ENCODE measurements at places on chromosomes 16 and 17. TPM values are rescaled to one million over a fixed set of nuclear protein-coding genes. Genes with fewer than 3 reads are reported as not detected.
A peak's percentile ranks its signal among the peaks of the same experiment; 100 is the strongest.

DNA sequence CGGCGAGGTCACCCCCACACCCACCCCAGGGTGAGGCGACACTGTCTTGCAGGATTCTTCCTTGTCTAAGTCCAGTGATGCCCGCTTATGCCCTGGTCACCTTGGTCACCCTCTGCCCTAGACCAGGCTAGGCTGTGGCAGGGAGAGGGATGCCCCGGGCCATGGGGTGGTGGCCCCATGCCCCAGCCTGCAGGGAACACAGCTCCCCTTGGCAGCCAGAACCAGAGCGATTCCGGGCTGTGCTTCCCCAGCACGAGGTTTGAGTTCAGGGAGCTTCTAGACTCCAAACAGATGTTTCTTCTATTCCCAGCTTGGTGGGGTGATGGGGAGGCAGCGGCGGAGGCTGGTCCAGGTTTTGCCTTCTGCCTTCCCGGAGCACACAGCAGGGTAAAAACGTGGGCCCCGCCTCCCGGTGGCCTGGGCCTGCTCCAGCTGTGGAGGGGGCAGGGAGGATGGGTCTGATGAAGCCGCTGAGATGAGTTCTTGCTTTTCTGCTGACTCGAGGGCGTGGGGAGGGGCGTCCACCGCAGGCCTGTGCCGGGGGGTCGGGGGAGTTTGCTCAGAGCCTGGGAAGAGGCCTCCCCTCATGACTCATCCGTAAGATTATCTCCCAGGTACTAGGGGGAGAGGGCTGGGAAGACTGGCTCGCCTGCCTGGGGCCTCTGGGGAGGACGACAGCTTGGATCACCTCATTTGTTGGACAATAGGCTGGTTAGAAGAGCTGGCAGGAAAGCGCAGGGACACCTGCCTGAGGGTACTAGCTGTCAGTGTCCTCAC lies 15.4 kb downstream of the SMTNL2 start:
- DNase-seq: no peak
- peaks cover 21% of the 10 kb centered on the region for H3K4me1 ChIP-seq
- H3K36me3 ChIP-seq: no peaks in the 10 kb centered on the region
- no peak overlapping the region for H3K4me3 ChIP-seq
- peak overlapping the region; percentile 54 for H3K27ac ChIP-seq

SCARF1 gene
- 53.1 TPM for total RNA-seq

DNA sequence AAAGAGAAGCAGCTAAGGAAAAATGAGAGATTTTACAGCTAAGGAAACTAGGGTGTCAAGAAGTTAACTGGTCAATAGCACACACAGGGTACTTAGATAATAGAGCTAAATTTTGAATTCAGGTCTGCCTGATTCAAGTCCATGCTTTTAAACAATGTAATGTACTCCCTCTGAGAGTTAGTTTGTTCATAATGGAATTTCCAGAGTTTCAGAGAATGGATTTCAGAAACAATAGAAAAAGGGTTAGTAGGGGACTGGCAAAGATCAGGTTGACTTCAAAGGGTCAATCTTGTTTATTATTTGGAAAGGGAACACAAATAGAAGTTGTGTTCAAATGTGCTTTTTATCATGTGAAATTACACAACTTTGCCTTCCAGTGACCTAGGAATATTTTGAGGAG lies 17.9 kb downstream of the NSRP1 start:
- no peak for DNase-seq
- no peak overlapping the region for H3K27ac ChIP-seq

GRCh38 chr16:64711596-64711995 lies 410.3 kb downstream of the CDH11 start:
- H3K4me3 ChIP-seq: no peak overlapping the region
- DNase-seq: no peak
- no peaks in the 10 kb centered on the region for H3K4me1 ChIP-seq
- no peaks in the 10 kb centered on the region for H3K36me3 ChIP-seq
- no peak overlapping the region for H3K27ac ChIP-seq

PTGES3L gene
- total RNA-seq: not detected

DNA sequence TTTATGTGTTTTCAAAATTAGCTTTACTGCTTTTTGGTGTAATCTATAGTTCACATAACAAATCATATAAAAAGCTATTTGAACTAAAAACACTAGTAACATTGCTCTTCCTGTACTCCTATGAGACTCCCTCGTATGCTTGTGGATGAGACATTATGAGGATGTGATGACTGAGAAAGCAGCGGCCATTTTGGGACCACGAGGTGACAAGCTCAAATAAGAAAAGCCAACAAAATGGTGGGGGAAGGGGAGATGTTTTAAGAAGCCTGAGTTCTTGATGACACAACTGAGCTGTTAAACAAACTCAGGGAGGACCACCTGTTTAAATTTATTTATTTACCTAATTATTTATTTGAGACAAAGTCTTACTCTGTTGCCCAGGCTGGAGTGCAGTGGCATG lies 4.5 kb downstream of the CCL18 start:
- H3K4me1 ChIP-seq: no peaks in the 10 kb centered on the region
- no peak overlapping the region for H3K27ac ChIP-seq
- no peak for DNase-seq
- H3K27me3 ChIP-seq: no peaks in the 10 kb centered on the region
- H3K4me3 ChIP-seq: no peak overlapping the region

IL21R gene
- 0.14 TPM for total RNA-seq

GRCh38 chr17:28470914-28471366 lies 2.5 kb upstream of the SLC13A2 start:
- no peak overlapping the region for H3K4me3 ChIP-seq
- peaks cover 5% of the 10 kb centered on the region for H3K27me3 ChIP-seq
- no peak overlapping the region for H3K27ac ChIP-seq
- H3K36me3 ChIP-seq: no peaks in the 10 kb centered on the region

TMEM231 gene
- total RNA-seq: 14.0 TPM

All from stomach (tissue), 19 donors.